ENCODE measurements at places on chromosomes 3 and 15. TPM values are rescaled to one million over a fixed set of nuclear protein-coding genes. Genes with fewer than 3 reads are reported as not detected.
A peak's percentile ranks its signal among the peaks of the same experiment; 100 is the strongest.

DNA sequence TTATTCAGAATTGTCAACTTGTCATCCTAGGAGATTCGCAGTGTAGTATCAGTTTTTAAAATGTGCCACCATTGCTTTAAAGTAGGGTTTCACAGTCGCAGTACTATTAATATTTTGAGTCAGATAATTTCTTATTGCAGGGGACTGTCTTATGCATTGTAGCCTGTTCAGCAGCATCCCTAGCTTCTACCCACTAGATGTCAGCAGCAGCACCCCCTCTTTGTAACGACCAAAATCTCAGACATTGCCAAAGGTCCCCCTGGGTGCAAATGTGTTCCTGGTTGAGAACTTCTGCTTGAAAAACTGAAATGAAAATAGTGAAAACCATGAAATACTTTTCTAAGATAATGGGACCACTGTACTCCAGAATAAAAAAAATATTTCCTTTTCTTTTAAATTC is 474.8 kb downstream of the CNTN3 start:
- peak; percentile 43 for DNase-seq

- DNase-seq, result no peak
These were observed 14.0 kb upstream of the ALAS1 start for GRCh38 chr3:52183786-52184445.

ITIH1 gene
- not detected for total RNA-seq

ASB14 gene
- 0.04 TPM for total RNA-seq

SLC22A13 gene
- 0.90 TPM for total RNA-seq

Data from Karpas-422 (cell line).